BJ (cell line): ENCODE measurements at places on chromosomes 2 and 18.

DNA sequence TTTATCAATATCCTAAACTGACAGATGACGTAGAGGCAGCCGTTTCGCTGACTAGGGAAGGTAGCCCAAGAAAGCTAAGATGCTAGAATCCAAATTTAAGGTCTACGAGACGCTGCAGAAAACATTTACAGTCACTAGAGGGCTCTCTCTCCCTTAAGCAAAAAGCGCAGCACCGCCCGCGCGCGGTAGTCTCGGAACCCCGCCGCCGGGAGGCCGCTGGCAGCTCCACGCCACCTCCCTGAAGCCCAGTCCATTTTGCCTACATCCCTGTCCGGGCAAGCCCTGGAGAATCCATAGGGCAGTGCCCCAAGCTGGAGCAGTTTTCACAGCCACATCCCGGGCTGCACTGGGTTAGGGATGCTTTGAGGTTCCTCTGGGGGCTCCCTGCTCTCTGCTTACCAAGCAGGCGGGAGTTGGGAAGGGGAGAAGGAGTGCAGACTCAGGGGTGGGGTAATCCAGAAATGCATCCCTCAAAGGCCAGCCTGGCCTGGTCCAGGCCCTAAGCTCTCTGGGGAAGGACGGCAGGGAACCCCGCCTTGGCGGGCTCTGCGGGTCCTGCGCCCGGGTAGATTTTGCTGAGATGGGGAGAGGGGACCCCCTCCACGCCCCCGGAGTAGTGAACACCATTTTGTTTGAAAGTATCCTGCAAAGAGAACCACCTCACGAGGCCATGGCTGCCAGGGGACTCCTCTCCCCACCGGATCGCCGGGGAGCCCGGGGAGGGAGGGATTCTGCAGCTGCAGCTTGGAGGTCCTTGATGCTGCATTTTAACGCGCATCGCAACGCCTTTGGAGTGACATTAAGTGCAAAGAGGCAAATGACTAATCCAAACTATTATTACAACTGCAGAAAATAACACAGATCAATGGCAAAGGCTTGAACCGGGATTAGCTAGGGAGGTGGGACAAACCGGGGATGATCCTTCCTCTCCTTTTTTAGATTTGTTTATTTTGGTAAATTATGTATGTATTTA, 1.3 kb upstream of the DPYSL5 start:
- DNase-seq: peak; percentile 6

GRCh38 chr2:42828487-42829425, 36.4 kb upstream of the HAAO start:
- DNase-seq: no peak

DNA sequence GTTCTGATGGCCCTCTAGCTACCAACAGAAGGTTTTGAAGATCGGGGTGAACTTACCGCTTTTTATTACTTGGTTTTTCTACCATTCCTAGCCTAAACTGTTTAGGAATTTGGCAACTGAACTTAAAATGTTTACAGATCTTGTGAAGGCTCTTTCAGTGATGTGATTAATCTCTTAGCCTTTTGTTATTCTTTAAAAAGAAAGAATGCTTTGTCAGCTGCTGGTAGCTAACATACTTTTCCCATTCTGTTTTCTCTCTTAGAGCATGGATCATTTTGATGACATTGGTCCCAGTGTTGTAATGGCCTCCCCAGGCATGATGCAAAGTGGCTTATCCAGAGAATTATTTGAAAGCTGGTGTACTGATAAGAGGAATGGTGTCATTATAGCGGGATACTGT, 18.1 kb downstream of the CPSF3 start:
- DNase-seq: no peak

DNA sequence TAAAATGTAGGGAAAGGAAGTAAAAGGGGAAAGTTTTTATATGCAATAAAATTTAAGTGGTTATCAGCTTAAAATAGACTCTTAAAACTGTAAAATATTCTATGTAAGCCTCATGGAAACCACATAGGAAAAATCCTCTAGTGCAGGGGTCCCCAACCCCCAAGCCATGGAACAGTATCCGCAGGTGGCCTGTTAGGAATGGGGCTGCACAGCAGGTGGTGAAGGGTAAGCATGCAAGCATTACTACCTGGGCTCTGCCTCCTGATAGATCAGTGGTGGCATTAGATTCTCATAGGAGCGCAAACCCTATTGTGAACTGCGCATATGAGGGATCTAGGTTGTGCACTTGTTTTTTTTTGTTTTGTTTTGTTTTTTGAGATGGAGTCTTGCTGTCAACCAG, 1409.3 kb upstream of the CDH2 start:
- DNase-seq: no peak

- DNase-seq: peak; percentile 99
Measured at GRCh38 chr2:96531872-96532505, 4.6 kb upstream of the ARID5A start.

DNA sequence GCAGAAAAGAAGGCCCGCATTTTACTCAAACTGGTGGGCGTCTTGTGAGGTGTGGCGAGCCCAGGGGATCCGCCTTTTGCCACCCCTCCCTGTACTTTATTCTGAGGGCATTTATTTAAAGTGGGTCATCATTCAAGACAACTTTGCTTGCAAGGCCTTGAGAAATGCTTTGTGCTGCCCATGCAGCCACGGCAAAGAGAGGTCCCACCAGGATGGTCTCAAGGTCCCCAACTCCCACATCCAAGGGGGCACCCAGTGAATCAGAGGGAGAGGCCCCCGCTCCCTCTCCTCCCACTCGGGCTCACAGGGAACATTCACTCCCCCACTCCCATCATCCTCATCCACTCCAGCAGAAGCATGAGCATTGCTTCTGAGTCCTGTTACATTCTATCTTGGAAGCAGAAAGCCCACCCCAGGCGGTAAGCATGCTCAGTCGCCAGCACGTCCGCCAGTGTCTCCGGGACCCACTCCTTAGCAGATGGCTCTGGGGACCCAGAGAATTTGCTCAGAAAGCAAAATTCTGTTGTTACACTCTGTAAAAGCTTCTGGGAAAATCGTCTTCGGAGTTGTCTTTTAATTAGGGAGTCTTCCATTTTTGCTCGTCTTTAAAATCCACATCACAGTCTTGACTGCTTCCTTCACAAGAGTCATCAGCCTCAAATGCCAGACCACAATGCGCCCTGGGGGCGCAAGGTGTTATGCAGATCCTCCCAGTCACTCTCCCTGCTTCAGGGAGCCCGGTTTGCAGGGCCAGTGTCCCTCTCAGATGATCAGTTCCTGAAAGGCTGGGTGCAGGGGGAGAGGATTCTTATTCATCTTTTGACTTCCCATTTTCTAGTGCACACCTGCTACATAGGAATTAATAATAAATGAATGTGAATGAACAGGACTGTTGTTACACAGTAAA, 99.4 kb upstream of the NCK2 start:
- no peak for DNase-seq

GRCh38 chr2:208541461-208541988, 134.9 kb downstream of the PTH2R start:
- DNase-seq: no peak

- peak; percentile 87 for DNase-seq
Measured at GRCh38 chr2:20514596-20515269, 67.9 kb downstream of the RHOB start.

GRCh38 chr2:69890881-69891280, 2.9 kb upstream of the SNRNP27 start:
- no peak for DNase-seq

DNA sequence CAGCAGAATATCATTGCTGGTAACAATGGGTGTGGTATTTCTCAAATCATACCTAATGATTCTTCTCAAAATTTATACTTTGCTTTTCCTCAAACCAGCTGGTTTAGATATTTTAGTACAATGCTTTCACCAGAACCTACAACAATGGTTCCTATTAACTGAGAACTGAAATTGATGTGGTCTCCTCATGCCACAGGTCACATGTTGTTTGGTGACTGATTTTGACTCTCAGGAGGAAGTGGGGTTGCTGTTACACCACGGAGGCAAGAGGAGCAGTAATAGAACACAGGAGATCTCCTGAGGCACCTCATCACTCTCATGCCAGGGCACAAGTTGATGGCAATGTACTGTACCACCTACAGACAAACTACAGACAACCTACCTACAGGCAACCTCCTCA, 3.0 kb upstream of the CEP68 start:
- no peak for DNase-seq

- no peak for DNase-seq
Measured at GRCh38 chr2:168089200-168089599, 158.2 kb downstream of the STK39 start.

DNA sequence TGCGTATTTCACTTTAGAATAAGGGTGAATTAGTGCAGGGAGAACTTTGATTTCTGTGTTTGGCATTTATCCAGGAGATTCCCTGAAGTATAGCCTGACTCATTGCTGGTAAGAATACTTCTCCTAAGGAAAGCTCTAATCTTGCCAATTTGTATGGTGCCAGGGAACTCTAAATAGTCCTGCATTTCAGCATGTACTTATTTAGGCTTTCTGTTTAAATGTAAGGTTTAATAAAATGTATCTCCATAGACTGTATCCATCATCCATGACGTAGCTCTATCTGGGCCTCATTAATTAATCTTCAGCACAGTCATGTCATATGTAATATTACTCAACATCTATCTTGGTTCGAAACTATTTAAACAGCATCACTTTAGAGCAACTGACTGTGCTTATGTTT, 127.7 kb downstream of the DOK6 start:
- DNase-seq: no peak
